Activated naive CD4-positive, alpha-beta T cell treated with anti-CD3 and anti-CD28 coated beads, Interleukin-2, amount 50 U/mL, for 72 hours (primary cell): ENCODE measurements at places on chromosomes 2 and 18. TPM values are rescaled to one million over a fixed set of nuclear protein-coding genes. Genes with fewer than 3 reads are reported as not detected.

- no peak for DNase-seq
Measured at GRCh38 chr2:123303731-123304130, 721.4 kb upstream of the CNTNAP5 start.

DNA sequence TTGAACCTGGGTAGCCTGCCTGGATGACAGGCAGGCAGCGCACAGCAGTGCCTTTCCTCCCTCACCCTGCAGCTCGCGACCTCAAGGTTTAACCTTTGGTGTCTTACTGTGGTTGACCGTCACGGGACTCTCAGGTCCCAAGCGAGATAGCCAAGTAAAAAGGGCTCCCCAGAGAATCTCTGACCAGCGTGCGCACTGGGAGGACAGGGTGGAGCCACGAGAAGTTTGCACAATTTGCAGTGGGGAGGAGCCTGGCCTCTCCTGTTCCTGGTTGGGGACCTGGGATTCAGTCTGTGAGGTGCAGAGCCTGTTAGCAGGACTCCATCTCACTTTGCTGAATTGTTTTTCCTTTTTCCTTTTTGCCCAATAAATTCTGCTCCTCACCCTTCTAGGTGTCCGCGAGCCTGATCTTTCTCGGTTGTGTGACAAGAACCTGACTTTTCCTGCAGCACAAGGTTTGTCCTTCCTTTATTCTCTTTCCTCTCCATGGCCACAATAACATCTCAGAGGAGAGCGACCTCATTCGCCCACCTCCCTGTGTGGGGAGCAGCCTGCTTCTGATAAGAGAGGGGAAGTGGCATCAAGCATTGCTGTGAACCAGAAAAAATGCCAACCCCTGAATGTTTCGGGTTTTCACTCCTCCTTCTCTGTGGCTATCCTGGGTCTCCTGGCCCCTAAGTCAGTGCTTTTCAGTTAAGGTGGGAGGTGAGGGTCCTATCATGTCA lies 36.2 kb downstream of the POU3F3 start:
- DNase-seq, result no peak

DNA sequence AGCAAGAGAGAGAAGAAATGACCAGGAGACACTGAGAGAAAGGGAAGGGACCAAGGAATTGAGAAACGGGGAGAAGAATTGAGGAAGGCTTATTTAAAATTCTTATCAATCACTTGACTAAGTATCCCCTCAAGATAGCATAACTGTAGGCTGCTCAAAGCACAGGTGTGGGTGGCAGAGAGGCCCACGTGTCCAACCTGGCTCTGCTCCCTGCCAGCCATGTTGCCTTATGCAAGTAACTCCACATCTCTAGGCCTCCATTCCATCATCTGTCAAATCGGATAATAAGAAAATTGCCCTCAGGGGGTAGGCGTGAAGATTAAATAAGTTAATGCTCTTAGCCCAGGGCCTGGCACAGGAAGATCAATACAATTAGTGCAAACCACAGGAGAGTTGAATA lies 7.4 kb upstream of the NPAS2 start:
- no peak for DNase-seq

DNA sequence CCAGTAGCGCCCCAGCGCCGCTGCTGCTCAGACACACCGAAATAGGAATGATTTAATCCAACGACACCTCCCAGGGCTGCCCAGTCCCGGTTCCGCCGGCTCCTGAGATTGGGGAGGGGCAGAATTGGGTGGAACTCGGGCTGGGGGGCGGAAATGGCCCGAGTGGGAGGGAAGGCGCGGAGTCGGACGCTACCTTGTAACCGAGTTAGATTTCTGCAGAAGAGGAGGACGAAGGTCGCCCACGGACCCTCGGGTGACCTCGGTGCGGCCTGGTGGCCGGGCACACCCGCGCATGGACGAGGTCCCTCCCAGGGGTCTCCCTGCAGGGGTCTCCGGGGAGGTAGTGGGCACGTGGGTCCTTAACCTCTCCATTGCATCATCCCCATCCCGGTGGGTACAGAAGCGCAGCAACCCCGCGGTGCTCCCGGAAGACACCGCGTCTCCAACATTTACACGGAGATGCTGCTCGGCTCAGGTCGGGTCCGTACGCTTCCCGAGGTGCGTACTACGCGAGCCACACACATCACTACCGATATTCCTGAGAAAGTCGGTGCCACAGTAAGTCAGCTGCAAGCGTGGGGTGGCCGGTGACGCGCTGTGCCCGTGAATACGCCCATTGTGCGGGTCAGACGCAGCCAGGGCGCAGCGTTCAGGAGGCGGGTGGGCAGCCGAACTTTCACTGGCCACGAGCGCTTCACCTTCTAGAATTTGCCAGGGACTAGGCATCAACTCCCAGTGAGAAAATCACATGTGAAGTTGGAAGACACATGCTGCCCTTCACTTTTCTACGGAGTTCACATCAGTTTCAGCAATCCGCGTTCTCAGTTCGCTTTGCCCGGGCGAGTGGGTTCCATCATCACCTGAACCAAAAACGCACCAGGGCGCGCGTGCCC lies 3.0 kb downstream of the ZNF516 start:
- DNase-seq, result no peak

GRCh38 chr2:241935774-241936173 lies 66.2 kb downstream of the RTP5 start:
- no peak for DNase-seq

GRCh38 chr2:159609811-159610549 lies 6.4 kb downstream of the BAZ2B start:
- no peak for DNase-seq

The TUBA3E gene
- not detected for total RNA-seq

The HRH4 gene
- not detected for total RNA-seq

The POTEI gene
- not detected for total RNA-seq
